DMS153 (cell line): ENCODE measurements at places on chromosomes 1 and 21.

DNA sequence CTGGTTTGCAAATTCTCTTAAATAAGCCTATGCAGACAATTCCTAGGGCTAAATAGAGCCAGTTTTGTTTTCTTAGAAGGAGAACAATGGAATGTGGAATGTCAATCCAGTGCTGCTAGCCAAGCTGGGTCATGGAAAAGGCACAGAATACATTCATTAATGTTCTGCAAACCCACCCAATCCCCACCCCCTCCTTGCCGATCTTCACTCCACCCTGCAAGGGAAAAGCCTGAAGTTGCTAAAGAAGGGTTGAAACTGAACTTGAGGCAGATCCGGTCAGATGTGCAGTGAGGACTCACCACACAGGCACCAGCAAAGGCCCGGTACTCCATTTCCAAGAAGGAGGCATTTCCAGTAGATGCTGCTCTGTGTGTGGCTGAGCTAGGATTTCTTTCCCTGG lies 179.6 kb downstream of the PLPP3 start:
- no peak for DNase-seq

GRCh38 chr1:247443641-247444040 lies 14.3 kb downstream of the OR2B11 start:
- no peak for DNase-seq

DNA sequence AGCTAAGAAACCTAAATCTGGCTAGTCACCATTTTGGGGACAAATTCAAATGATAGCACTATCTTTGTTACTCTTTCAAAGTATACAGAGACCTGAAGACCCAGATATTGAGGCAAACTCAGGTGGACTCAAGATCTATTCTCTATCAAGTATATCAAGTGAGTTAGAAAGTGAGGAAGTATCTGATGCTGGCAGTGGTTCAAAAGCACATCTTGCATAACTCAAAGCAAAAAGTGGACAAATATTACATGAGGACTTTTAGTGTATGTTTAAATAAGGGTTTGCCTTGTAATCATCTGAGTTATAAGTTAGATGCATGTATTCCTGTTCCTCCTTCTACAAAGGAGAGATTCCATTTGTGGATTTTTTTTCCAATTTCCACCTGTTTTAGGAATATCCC lies 338.4 kb downstream of the DISC1 start:
- no peak for DNase-seq

DNA sequence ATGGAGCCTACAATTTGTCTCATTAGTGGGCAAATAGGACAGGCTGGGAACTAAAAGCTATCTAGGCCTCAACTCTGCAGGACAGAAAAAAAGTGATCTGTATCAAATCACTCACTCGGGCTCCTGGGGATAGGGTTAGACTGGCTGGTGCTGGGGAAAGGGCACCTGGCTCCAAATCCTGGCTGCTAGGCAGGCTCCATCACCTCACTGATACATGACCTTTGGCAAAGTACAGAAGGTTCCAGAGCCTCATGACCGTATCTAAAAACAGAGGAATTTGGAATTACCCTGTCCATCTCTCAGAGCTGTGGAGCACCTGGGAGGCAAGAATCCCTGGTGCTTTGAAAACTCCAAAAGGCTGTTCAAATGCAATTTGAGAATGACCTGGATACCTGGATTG lies 51.7 kb downstream of the SUSD4 start:
- no peak for DNase-seq

GRCh38 chr1:43083375-43083891 lies 88.7 kb downstream of the EBNA1BP2 start:
- no peak for DNase-seq

DNA sequence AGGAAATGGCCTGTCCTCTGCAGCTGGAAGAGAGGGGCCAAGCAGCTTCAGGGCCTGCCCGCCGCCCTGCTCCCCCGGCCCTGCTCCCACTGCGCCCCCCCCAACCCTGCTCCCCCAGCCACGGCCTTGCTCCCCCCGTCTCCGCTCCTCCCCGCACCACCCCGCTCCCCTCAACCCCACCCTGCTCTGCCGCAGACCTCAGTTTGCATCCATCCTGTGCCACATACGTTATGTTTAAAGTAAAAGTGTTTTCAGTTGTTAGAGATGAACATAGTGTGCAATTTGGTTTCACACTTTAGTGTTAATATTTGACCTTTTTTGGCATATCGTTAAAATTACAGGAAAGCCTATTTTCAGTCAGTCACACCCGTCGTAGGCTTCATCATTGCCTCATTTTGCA lies 34.1 kb upstream of the DIP2A start:
- DNase-seq: no peak

- no peak for DNase-seq
Measured at GRCh38 chr1:3035563-3036446, 14.5 kb downstream of the ACTRT2 start.
